ENCODE measurements at places on chromosomes 16 and 17.

GRCh38 chr17:31067691-31068184, 27.0 kb upstream of the NF1 start:
- peak overlapping the region; percentile 78 for H3K27ac ChIP-seq
- no peak for DNase-seq
- peaks cover 19% of the 10 kb centered on the region for H3K4me1 ChIP-seq
- no peaks in the 10 kb centered on the region for H3K27me3 ChIP-seq

GRCh38 chr16:81403601-81404391, 40.8 kb upstream of the CMIP start:
- peaks cover 18% of the 10 kb centered on the region for H3K4me1 ChIP-seq
- no peaks in the 10 kb centered on the region for H3K36me3 ChIP-seq
- H3K27ac ChIP-seq = no peak overlapping the region
- peak; percentile 88 for DNase-seq
- no peaks in the 10 kb centered on the region for H3K27me3 ChIP-seq

DNA sequence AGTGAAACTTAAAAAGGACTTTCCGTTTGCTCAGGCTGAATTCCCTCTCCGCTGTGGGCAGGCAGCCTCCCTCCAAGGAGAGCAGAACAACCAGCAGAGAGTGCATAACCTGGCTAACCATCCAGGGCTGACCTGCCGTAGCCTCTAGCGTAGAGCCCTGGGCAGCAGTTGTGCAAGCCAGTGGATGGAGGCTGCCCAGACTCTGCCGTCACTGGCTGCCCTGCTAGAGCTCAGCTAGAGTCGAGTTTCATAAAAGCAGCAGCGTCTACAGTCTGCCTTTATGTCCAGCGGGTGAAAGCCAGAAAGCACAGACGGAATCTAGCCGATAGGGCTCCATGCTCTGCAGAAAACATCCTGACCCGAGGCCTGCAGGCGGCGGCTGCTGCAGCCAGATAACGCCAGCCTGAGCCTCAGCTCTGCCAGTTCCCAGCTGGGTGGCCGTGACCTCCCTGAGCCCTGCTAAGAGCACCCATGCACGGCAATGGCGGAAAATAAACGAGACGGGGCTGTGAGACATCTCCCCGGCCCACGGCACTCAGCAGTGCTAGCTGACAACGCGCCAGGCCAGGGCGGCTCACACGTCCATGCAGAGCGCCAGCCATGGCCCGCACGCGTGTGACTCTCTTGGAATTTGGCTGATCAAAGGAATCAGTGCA, 231.3 kb downstream of the ENGASE start:
- no peak for DNase-seq

DNA sequence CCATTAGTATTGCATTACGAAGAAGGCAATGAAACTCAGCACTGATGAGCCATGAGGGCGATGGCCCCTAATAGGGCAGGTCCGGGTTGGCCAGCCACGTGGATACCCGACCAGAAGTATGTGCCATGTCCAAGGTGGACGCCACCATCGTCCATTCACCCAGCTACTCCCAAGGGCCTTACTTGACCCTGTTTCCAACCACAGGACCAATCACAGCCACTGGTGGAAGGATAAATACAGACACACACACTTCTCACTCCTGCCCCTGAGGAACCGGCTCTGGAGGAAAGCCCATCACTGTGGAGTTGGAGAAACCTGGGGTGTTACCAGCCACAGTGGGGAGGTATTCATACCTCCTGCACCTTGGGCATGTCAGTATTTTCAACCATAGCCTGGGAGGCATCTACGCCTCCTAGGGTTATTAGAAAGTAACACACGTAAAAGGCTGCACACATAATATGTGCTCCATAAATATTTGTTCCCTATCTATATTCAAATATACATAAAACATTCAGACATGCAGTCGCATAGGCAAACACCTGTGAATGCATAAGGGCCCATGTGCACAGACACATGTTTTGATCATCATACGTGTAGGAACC, 5.4 kb upstream of the ITGA3 start:
- H3K4me3 ChIP-seq = no peak overlapping the region
- H3K27ac ChIP-seq = peak overlapping the region; percentile 65
- no peaks in the 10 kb centered on the region for H3K27me3 ChIP-seq
- peaks cover 94% of the 10 kb centered on the region for H3K4me1 ChIP-seq

DNA sequence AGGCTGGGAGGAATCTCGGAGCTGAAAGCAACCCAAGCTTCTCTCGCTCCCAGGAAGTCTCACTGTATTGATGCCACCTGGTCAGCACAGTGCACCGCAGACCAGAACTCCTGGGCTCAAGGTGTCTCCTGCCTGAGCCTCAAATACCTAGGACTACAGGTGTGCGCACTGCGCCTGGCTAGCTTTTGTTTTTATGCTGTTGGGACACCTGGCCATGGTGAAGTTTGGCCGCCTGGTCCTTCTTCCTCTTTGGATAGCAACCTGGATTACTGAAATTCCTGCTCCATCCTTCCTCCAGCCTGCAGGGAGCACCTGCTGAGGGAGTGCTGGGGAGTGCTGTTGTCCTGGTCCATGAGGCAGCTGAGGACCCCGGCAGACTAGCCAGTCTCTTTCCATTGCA, 56.6 kb downstream of the COTL1 start:
- no peak overlapping the region for H3K27ac ChIP-seq
- H3K36me3 ChIP-seq = peaks cover 46% of the 10 kb centered on the region
- no peaks in the 10 kb centered on the region for H3K4me1 ChIP-seq
- no peaks in the 10 kb centered on the region for H3K27me3 ChIP-seq
- no peak for DNase-seq
- no peak overlapping the region for H3K4me3 ChIP-seq

- no peaks in the 10 kb centered on the region for H3K27me3 ChIP-seq
- H3K4me3 ChIP-seq = no peak overlapping the region
- H3K36me3 ChIP-seq = peaks cover 67% of the 10 kb centered on the region
- H3K4me1 ChIP-seq = peaks cover 32% of the 10 kb centered on the region
These were observed 16.3 kb downstream of the CAVIN1 start for GRCh38 chr17:42406615-42407288.

DNA sequence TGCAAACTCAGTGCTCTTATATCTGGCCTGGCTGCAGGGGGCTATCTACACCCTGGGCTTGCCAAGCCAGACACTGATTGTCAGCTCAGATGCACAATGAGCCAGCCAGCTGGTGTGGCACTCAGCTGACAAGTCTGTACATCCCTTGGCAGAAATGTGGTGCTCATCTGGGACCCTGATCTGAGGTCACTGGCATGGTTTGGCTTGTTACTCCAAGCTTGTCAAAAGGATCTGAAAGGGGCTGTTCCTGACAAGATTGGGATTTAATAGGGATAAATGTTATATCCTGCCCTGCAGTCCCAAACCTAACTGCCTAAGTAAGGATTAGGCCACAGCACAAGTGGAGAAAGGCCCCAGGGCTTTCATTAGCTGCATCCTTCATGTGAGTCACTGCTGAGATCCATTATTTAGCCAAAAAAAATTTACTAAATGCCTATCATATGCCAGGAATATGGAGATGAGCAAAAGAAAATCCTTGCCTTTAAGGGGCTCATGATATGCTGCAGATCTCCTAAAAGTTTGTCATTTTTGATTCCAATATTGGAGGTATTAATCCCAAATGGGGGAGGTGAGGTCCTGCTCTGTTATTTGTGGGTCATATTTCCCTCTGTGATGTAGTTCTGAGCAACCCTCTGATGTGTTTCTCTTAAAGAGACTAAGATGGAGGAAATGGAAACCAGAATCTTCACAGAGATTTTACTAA, 6.3 kb downstream of the SLC6A2 start:
- H3K4me1 ChIP-seq = no peaks in the 10 kb centered on the region
- no peak overlapping the region for H3K4me3 ChIP-seq
- H3K36me3 ChIP-seq = no peaks in the 10 kb centered on the region
- peaks cover 15% of the 10 kb centered on the region for H3K27me3 ChIP-seq
- DNase-seq = no peak

DNA sequence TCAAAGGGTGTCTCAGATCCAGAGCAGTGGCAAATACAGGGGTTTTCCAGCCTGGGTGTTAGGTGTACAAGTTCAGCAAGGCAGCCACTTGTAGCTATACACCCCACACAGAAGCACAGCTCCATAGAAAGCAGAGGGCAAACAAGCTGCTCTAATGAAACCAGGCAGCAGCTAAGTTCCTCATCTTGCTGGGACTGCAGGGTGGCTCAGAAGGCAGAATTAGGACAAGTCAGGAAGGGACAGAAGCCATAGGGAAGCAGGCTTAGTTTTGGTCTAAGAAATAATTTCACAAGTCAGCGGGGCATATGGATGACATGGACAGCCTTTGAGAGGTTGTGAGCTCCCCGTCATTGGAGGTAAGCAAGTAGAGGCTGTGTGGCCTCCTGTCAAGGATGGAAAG, 23.7 kb downstream of the CNGB1 start:
- DNase-seq = no peak
- no peaks in the 10 kb centered on the region for H3K4me1 ChIP-seq
- H3K36me3 ChIP-seq = no peaks in the 10 kb centered on the region
- H3K27ac ChIP-seq = no peak overlapping the region
- no peak overlapping the region for H3K4me3 ChIP-seq
- no peaks in the 10 kb centered on the region for H3K27me3 ChIP-seq
